Thoracic aorta (tissue), 2 donors: ENCODE measurements at places on chromosomes 5 and 9. TPM values are rescaled to one million over a fixed set of nuclear protein-coding genes. Genes with fewer than 3 reads are reported as not detected.

Gene FBXO4
- 16.2 TPM for total RNA-seq

Gene ITK
- total RNA-seq: 8.2 TPM

Gene CTNND2
- total RNA-seq: not detected

Gene PLPP7
- 14.2 TPM for total RNA-seq

Gene TMEM252
- total RNA-seq: not detected

Gene SPAG8
- 5.7 TPM for total RNA-seq

Gene PFN3
- not detected for total RNA-seq

Gene SAP30L
- 43.7 TPM for total RNA-seq

Gene NUDT12
- total RNA-seq: 8.7 TPM

Gene SLC34A3
- 0.54 TPM for total RNA-seq
